ENCODE measurements at places on chromosomes 2 and 18.

GRCh38 chr18:48926420-48926857, 24.3 kb downstream of the SMAD7 start:
- DNase-seq: no peak

DNA sequence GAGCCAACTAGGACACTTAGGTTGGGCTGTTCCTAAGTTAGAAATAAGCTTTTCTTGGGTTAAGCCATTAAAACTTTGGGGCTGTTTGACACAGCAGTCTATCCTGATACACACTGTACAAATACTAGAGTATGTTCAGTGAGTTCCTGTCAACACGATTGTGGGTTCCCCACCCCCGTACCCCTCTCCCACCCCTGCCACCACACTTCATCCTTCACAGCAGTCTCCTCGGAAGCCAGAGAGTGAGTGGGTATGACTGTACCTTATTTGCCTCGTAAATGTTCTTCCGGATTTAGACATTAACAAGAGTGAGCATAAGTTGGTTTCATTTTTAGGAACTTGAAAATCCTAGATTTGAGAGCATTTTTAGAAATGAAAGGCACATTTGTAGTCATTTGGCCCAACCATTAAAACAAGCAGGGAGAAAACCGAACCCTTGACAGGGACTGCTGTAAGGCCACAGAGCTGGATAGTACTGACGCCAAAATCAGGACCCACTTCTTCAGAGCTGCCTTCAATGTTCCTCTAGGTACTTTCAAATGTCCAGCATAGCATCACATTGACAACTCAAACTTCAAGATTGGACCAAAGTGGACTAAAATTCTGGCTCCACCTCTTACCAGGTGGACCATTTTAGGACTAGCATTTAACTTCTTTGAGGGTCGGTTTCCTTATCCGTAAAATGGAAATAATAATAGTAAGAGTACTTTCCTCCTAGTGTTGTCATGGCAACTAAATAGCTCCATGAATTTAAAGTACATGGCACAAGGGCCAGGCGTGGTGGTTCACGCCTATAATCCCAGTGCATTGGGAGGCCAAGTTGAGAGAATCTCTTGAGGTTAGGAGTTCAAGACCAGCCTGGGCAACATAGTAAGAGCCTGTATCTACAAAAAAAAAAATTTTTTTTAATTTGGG, 166.3 kb upstream of the SERTAD2 start:
- DNase-seq: peak; percentile 20

GRCh38 chr18:69246027-69246426, 154.7 kb upstream of the DOK6 start:
- no peak for DNase-seq

GRCh38 chr2:88828397-88829137, 137.1 kb downstream of the RPIA start:
- no peak for DNase-seq

- DNase-seq: no peak
Measured at GRCh38 chr2:17162713-17163112, 355.5 kb downstream of the RAD51AP2 start.

GRCh38 chr2:238873841-238874240, 26.0 kb downstream of the TWIST2 start:
- no peak for DNase-seq

- DNase-seq: no peak
Measured at GRCh38 chr2:133640103-133640502, 71.8 kb upstream of the NCKAP5 start.

GRCh38 chr2:74824679-74825078, 9.2 kb upstream of the HK2 start:
- no peak for DNase-seq

GRCh38 chr2:9033385-9034168, 30.1 kb upstream of the MBOAT2 start:
- no peak for DNase-seq

- DNase-seq: no peak
Measured at GRCh38 chr2:98734823-98735260, 3.9 kb upstream of the MGAT4A start.

- no peak for DNase-seq
Measured at GRCh38 chr2:19577723-19578122, 219.3 kb upstream of the OSR1 start.

- DNase-seq: no peak
Measured at GRCh38 chr18:27780061-27780745, 396.7 kb downstream of the CDH2 start.

DNA sequence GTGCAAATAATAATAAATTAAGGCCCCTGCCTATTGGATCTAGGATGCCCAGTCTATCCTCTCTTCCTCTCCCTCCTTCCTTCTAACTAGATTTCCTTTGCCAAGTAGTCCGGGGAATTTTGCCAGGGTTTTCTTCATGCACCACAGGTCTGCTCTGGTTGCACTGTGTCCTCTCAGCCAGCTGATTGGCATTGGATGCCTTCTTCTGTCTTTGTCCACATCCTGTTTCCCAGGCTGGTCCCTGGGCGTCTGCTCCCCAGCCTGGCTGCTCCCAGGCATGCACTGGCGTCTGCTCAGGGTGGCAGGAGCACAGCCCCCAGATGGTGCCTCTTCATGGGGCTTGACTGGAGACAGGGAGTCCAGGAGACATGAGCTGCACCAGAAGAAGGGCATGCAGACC, 66.4 kb downstream of the GALR1 start:
- no peak for DNase-seq

GRCh38 chr18:46332921-46333341, 228.7 kb downstream of the HAUS1 start:
- DNase-seq: no peak

DNA sequence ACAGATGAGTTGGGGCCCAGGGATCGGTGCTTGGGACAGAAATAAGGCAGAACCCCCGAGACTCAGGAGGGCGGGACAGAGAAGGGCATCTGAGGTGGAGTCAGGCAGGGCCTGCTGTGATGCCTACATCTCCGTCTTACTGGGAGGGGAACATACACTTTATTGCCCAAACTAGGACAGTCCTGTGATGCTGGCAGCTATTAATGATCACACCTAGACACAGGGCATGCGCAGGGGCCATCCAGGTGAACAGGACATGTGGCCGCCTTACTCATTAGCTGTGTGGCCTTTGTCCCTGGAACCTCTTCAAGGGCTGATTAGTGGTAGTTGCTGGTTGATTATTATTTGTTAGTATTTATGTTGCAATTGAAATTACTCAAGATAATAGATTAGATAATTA, 33.2 kb downstream of the MLPH start:
- no peak for DNase-seq

DNA sequence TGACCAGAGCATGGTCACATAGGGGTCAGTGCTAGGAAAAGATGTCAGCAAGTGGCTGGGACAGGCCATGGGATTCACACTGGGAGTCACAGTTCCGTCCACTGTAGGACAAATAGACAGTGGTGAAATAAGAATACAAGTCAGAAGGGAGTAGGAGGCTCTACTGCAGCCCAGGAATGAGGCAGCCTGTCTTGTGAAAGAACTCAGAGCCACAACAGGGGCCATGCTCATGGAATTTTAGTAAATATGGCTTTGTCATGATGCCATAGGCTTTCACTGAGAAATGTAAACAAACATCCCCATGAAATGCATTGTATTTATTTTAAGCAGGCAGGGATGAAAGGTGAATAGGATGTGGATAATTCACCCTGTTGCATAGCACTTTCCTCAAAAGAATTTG, 504.3 kb downstream of the SOX11 start:
- DNase-seq: no peak

- DNase-seq: no peak
Measured at GRCh38 chr2:95043300-95044093, 18.0 kb downstream of the MAL start.

- no peak for DNase-seq
Measured at GRCh38 chr2:139374296-139374850, 594.2 kb upstream of the NXPH2 start.

DNA sequence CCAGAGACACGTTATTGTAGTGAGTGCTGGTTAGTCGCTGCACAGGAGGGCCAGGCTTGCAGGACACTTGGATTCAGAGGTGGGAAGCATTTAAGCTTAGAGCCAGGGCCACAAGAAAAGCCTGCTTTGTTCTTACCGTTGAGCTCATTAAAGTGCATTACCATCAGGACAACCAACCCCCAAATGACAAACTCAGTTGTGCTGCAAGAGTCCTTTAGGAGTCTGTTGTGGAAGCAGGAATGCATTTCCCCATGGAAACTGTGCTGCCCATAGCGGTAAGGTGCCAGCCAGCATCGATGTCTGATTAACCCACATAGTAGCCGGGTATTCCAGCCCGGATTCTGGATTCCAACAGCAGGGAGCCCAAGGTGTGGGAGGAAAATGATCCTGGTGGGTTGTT, 23.4 kb upstream of the REEP1 start:
- DNase-seq: no peak

GRCh38 chr2:71559828-71560637, 106.7 kb downstream of the DYSF start:
- no peak for DNase-seq

GRCh38 chr2:158025255-158025996, 76.2 kb upstream of the UPP2 start:
- DNase-seq: no peak

DNA sequence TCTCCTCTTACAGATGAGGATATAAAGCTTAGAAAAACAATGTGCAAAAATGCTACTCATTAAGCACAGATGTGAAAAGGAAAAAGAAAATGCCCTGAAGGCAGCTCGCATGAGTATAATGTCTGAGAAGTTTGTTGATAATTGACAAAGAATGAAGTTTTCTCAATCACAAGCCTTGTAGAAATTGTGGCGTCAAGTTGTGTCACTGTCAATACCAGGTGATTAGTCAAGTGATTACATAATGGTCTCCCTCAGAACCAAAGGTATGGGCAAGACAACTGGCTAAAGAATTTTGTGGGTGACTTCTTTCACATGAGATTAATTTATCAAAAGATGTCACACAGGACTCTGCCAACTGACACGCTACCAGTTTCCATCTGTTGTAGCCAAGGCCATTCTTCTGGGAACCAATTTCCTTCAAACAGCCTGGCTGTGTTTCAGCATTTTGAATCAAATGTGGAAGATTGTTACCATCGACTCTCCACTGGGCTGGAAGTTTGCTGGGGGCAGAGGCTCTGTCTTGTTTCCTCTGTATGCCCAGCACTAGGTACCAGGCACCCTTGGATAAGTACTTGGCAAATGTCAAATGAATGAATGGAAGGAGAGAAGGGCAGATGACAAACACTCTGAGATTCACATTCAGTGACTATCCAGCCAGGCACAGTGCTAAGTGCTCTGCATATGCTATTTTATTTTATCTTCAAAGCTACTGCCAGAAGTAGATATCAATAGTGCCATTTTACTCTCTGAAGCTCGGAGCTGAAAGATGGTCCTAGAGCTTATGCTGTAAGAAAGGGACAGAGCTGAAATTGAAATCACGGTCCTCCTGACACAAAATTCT, 5.9 kb upstream of the FN1 start:
- DNase-seq: no peak

DNA sequence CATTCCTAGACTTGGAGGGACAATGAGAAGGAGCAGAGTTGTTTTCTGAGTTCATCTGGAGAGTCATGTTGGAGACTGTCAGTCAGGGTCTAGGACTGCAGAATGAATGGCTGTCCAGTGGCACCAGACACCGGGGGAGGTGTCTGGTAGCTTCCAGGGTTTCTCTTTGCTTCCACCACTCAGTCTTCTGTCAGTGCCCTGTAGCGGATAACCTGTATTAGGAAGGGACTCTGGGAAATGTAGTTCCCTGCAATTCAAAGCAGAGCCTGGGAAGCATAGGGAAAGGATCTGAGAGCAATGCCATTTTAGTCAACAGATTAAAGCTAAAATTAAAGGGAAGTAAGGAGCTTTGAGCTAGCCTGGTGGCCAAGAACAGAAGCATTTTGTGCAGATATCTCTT, 257.9 kb downstream of the THSD7B start:
- no peak for DNase-seq

- DNase-seq: no peak
Measured at GRCh38 chr2:20617892-20618467, 32.9 kb downstream of the HS1BP3 start.

- no peak for DNase-seq
Measured at GRCh38 chr2:118207889-118208288, 119.6 kb downstream of the INSIG2 start.

- DNase-seq: no peak
Measured at GRCh38 chr18:245282-245847, 22.5 kb downstream of the THOC1 start.

DNA sequence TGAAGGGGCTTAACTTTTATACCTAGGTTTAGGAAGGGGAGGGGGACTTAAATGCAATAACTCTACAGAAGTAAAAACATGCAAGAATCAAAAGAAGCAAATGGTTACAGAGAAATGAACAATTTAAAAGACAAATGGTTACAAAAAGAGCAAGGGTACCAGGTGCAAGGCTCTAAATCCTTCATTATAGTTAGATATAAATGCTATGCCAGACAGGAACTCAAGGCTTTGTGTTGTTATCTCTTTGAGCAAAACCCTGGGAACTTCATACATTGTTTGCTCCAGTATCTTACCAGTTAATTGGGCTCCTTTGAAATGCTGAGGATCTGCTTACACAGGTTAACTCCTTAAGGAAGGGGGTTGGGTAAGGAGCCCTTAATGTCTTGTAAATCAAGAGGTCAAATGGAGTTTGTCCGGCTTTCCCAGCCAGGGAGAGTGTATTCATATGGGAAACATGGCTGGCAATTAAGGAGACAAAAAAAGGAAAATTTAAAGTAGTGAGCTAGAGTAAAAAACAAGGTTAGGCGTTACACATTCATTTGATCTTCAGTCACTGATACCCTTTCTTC, 347.5 kb downstream of the CELF4 start:
- no peak for DNase-seq

DNA sequence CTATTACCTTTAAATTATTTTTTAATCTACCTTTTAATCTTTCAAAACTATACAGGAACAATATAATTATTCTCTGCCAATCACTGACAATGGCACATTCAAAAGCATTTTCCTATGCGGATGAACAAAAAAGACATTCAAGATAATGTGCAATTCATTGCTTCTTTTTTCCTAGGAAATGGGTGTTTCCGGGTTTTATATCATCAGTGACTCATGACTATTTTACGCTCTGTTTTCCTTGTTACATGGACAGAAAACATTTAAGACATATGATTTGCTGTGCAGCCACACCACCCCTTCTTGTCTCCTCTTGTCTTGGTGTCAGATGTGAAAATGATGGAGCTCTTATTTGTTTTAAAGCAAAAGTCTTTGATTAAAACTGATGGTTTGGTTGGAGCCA, 184.7 kb upstream of the LINC00305 start:
- no peak for DNase-seq

DNA sequence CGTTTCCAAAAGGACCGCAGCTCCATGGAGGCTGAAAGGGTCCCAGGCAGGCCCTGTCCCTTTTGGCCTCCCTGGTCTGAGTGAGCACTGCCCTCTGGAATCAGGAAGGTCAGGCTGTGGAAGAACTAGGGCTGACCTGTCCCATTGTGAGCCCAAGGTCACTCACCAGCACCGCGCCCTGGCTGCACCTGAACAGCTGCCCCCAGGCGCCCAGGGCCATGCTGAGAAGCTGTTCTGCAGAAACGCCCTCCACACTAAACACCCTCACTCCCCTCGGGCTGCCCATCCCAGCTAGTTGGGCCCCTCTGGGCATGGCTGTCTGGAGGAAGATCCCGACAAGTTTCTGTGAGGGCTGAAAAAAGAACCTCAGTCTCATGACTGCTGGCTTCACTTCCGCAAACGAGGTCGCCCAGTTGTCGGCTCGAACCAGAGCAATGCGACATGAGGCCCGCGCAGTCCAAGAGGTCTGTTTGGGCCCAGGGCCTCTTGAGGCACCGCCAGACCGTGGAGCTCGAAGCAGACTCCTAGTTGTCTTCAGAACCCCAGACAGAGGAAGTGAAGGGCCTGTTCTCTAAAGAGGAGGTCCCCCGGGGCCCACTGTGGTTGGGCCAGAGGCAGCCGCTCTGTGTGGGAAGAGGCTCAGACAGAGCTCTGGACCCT, 64.4 kb downstream of the INPP5D start:
- no peak for DNase-seq

GRCh38 chr2:44869761-44870160, 71.7 kb upstream of the SIX3 start:
- no peak for DNase-seq
